RPMI7951 (cell line): ENCODE measurements at places on chromosomes 3 and 15. TPM values are rescaled to one million over a fixed set of nuclear protein-coding genes. Genes with fewer than 3 reads are reported as not detected.

DNA sequence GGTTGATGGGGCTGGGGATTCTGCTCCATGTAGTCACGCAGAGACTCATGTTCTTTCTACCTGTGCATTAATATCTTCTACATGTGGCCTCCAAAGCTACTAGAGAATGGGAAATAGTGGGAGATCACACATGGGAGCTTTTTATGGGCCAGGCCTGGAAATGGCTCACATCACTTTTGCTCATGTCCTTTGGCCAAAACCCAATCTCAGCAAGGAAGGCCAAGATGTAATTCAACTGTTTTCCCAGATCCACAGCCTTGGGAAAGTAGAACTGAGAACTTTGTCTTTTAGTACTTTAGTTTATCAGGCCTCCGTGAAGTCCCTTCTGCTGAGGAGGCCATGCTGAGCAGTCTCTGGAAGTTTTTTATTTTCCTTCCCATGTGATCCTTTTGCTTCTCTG, 73.2 kb upstream of the SLC4A7 start:
- DNase-seq: no peak

GRCh38 chr3:130839813-130840212, 54.1 kb upstream of the ATP2C1 start:
- DNase-seq: no peak

GRCh38 chr15:55254916-55255679, 34.5 kb downstream of the RAB27A start:
- no peak for DNase-seq

DNA sequence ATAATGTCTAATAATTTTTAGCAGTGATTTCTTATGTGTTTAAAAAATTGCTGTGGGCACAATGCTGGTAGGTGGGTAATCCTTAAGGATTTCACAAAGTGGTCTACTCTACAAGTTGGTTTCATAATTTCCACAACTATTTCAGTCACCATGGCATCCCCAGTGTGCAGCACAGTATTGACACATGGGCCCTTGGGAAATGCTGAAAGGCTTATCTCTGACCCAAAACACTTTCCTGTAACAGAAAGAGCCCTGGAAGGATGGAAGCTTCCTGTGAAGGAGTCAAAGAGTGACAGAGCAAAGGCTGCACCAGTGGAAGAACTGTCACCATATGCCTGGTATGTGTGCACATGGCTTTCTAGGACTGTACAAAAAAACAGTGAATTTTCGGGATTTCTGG, 153.7 kb downstream of the ANO10 start:
- no peak for DNase-seq

GRCh38 chr15:65791335-65792137, 557 bp downstream of the DENND4A start:
- DNase-seq: peak; percentile 44

DNA sequence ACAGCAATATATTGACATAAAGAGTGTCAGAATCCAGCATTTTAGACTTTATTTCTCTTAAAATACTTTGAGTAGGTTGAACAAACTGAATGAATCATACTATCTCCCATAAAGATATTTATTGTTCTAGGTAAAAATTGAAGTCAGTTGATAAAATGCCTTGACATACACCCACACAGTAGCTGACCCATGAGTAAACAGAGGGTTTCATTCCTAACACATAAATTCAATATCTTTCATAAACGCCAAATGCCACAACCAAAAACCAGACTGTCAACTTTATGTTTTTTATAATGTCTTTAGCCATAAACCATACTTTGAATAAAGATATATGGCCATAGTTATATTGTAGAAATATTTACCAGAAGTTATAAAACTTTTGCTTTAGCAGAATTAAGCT, 742.4 kb downstream of the NAALADL2 start:
- DNase-seq: no peak

GRCh38 chr15:28989239-28989830, 103.6 kb downstream of the APBA2 start:
- DNase-seq: no peak

DNA sequence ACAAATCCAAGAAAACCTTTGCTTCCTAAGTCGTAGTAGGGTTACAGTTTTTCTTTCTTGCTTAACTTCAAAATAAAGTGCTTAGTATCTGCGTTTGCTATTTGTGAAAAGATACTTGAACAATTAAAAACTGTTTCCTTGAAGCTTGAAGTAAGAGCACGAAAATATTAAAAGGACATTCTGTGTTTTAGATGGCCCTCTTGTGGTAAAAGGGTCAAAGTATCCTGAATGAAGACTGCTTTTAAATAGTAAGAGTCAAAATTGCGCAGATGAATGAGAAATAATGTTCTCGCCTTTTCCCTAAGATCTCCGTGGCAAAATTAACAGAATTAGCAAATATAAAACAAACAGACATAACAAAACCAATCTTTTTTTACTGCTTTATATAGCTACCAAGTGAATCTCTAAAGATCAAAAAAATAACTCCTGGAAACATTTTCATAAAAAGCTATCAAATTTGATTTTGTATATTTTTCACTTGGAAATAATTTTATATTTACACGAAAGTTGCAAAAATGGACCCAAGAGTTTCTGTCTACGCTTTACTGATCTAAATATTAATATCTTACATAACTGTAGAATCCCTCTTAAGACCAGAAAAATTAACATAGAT, 175.4 kb downstream of the MBNL1 start:
- DNase-seq: peak; percentile 65

- DNase-seq: peak; percentile 13
These were observed 111.1 kb downstream of the GABRB3 start for GRCh38 chr15:26661748-26662147.

- no peak for DNase-seq
These were observed 249.5 kb upstream of the EOMES start for GRCh38 chr3:27971600-27971999.

DNA sequence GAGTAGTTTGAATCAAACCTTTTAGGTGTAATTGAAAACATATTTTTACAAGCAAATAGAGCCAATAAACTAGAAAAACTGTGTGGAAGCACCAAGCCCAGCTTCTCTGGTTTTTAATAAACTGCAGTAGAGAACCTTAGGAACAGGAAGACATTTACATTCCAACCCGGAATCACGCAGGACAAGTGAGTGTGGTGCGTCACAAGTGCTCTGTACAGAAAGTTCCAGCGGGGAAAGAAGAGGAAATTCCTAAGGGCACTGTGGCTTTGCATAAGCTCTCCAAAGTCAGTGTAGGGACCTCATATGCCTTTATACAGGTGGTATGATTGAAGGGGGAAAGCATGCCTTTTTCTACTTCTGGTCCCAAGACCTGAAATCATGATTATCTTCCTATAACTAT, 21.6 kb downstream of the COL8A1 start:
- DNase-seq: peak; percentile 61

DNA sequence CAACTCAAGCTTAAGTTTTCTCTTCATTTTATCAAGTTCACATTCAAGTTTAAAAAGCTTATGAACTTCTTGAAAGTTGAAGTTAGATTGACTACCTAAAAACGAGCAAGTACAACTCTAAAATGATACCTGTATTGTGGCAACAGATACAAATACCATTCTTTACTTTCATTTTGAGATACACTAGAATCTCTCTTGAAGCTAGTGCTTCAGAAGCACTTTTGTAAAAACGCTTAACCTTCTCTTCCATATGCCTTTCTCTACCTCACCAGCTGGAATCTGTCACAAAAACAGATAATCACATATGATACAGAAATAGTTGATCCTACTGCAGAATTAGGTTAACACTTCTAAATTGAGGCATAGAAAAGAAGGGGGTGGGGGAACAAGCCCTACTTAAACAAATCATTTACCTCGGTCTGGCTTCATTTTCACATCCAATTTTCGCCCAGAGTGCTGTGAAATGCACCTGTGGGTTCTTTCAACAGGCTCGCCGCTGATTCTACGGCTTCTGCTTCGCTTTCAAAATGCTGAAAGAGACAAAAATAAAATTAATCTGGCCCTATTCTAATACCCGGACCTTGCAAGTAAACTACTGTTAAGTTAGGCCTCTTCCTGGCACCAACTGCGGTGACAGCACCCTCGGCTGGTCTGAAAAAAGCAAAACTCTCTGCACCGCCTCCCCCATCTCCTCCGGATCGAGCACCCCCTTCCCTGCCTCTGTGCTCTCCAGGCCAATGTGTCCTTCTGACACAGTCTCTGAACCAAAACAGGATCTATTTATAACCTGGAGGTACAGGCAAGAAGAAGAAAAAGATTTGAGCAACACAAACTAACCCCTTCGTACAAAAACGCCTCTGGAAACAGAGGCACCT, 1.4 kb downstream of the ATOSA start:
- peak; percentile 63 for DNase-seq

- DNase-seq: peak; percentile 99
These were observed 342.8 kb downstream of the ERC2 start for GRCh38 chr3:56125358-56126005.

GRCh38 chr3:167162083-167162482, 218.0 kb downstream of the ZBBX start:
- DNase-seq: no peak

- no peak for DNase-seq
These were observed 44.2 kb upstream of the BCL2A1 start for GRCh38 chr15:80015156-80015555.

- DNase-seq: no peak
These were observed 122.0 kb downstream of the KLF13 start for GRCh38 chr15:31448635-31448979.

DNA sequence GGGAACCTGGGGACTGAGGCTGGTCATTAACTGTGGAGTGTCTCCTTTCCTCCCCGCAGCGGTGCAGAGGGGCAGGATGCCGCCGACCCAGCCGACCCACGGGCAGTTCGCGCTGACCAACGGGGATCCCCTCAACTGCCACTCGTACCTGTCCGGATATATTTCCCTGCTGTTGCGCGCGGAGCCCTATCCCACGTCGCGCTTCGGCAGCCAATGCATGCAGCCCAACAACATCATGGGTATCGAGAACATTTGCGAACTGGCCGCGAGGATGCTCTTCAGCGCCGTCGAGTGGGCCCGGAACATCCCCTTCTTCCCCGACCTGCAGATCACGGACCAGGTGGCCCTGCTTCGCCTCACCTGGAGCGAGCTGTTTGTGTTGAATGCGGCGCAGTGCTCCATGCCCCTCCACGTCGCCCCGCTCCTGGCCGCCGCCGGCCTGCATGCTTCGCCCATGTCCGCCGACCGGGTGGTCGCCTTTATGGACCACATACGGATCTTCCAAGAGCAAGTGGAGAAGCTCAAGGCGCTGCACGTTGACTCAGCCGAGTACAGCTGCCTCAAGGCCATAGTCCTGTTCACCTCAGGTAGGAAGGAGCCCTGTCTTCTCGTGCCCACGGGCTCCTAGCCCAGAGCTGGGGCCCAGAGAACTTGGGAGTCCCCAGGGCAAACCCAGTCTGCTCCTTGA, 3.7 kb downstream of the NR2F2 start:
- DNase-seq: no peak

DNA sequence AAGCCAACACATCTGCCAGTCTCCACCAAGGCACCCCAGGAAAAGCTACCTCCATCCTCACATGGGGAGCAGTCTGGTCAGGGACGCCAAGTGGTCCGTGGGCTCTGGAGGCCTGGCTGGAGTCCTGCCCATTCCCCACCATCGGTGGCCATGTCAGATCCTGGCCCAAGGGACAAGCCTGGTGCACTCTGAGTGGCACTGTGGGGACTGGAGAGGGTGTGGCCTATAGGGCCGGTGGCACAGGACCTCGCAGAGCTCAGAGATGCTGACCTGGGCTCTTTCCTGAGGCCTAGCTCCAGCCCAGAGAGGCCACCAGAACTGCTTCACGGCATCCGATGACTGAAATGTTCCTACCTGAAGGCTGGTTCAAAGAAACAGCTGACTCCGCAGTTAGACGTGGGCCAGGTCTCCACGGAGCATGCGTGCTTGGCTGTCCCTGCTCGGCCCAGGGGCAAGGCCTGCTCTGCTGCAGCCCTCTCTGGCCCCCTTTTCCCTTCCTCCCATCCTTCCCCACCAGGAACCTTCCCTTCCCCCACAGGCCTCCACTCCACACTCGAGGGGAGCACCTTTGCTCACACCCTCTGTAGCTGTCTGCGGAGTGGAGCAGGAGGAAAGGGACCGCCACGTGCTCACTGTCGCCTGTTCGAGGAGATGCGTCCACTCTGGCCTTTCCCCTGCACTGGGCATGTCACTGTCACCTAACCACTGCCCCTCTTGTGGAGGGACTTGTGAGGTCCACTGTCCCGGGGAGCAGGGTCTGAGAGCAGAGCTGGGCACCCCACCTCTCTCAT, 119.3 kb downstream of the CHSY1 start:
- DNase-seq: no peak

GRCh38 chr3:165837058-165837525, at the start of gene BCHE:
Gene BCHE (minus strand): TSS chr3:165837423. CDS start chr3:165831033, 6,390 bp downstream.
- peak; percentile 63 for DNase-seq

GRCh38 chr15:85401108-85401774, 20.8 kb downstream of the AKAP13 start:
- DNase-seq: no peak

DNA sequence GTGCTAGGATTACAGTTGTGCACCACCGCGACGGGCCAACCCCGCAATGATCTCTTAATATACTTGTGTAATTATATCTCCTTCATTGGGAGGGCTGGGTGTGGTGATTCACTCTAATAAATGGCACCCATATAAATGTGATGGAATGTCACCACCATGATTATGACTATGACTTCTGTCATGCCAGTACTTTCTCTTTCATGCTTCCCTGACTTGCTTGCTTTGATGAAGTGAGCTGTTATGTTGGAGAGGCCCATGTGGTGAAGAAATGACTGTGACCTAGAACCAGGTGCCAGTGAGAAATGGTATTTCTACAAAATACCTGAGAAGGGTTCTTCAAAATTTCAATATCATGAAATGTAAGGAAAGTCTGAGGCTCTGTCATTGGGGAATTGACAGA, 24.4 kb upstream of the TP63 start:
- DNase-seq: peak; percentile 29

DNA sequence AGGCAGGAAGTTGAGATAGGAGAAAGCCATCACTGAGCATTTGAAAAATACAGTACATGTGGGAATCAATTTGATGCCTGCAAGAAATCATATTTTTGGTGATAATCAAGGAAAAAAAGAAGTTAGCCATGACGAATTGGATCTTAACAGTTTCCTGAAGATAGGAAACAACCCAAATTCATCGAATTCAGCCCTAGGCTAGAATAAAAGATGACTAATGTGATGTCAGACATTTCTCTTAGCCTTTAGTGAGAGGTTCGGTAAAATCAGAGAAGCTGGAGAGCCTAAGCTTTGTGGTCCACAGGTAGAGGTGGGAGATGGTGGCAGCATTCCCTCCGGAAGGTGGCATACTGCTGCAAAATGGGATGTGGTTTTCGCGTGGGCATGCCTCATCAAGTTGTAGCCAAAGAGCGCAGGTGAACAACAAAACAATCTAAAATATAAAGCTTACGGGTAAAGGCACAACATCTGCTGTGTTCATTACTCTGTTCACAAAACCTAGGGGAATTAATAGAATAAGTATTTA, 144.1 kb upstream of the ALCAM start:
- no peak for DNase-seq

GRCh38 chr3:16720367-16720940, 115.2 kb upstream of the DAZL start:
- peak; percentile 40 for DNase-seq

- DNase-seq: no peak
These were observed 1.9 kb downstream of the RUBCN start for GRCh38 chr3:197734667-197735318.

GRCh38 chr3:11455956-11456355, 183.8 kb downstream of the ATG7 start:
- peak; percentile 83 for DNase-seq

Gene IMPG2
- under 0.01 TPM in 2 replicates for total RNA-seq

Gene NKTR
- total RNA-seq: 21.5 and 28.0 TPM in 2 replicates

Gene TEX55
- not detected in 2 replicates for total RNA-seq

Gene GHRL
- total RNA-seq: not detected in 2 replicates

Gene CCNB2
- total RNA-seq: 307 TPM in 2 replicates

Gene OR5K2
- total RNA-seq: not detected in 2 replicates

Gene MPI
- 142 and 162 TPM in 2 replicates for total RNA-seq

Gene BLM
- 12.9 and 16.1 TPM in 2 replicates for total RNA-seq
